ENCODE measurements at places on chromosomes 16 and 17.

GRCh38 chr17:32440722-32441121 lies 3.6 kb upstream of the PSMD11 start:
- DNase-seq, result no peak

- peak; percentile 72 for DNase-seq
Measured at GRCh38 chr16:49698931-49699840, 156.7 kb downstream of the ZNF423 start.

- no peak for DNase-seq
Measured at GRCh38 chr17:77353684-77354419, 213.1 kb downstream of the SEC14L1 start.

- no peak for DNase-seq
Measured at GRCh38 chr17:6994666-6995256, 1.1 kb upstream of the ALOX12 start.

DNA sequence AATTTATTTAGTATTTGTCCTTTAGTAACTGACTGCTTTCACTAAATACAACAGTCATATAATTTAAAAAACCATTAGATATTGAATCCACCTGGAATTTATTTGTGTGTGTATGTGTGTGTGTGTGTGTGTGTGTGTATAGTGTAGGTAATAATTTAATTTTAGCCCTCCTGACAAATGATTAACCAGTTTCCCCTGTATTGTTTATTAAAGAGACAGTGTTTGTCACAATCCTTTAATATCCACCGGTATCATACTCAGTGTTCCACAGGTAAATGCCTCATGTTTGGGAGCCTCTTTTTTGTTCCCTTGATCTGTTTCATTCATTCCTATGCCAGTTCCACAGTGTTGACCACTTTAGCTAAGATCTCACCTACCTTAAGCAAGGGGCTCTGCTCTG lies 134.6 kb upstream of the IRX3 start:
- no peak for DNase-seq

DNA sequence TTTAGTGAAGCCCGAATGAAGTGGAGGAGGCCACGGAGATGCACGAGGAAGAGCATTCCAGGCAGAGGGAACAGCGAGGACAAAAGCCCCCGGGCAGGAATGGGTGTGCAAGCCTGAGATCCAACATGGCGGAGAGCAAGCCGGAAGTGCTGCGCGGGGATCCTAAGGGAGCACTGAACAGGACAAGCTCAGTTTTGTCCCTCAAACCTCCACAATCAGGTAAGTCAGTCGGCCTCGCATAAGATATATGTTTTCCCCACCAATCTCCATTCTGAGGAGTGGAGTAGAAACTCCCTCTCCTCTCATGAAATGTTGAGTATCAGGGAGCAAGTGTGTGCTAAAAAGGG lies 32.9 kb upstream of the USP22 start:
- no peak for DNase-seq
